ENCODE measurements at places on chromosomes 7 and 10.

DNA sequence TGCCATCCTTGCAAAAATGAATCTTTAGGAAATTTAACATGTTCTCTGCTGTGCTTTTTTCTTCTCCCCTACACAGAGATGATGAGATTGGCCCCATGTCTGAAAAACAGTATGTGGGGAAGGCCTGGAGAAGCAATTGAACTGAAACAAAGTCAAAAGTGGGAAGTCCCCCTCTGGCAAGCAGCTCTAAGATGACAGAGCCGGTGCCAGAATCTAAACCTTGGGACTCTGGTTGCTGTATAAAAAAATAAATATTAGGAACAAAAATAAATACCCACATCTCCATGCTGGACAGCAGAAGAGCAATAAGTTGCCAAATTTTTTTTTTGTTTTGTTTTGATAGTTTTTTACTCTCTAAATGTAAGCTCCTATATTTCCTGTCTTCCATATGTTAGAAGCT is 51.8 kb upstream of the TRIL start:
- DNase-seq = no peak

- DNase-seq = no peak
Measured at GRCh38 chr7:107387573-107388219, 82.2 kb upstream of the GPR22 start.

DNA sequence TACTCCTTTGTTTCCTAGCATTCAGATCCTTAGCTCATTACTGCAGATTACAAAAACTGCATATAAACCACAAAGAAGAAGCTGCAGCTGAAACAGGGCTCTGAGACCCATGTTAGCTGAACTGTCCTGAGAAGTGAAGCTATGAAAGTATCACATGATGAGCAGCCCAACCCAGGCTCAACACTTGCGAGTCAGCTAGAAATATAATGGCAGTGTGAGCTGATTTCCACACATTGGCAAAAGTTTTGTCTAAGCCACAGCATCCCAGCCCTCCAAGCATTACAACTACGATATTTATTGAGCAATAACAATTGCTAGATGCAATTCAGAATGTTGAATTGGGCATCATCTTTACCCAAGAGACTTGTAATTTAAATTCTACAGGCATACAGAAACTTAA is 34.5 kb upstream of the SKAP2 start:
- no peak for DNase-seq

DNA sequence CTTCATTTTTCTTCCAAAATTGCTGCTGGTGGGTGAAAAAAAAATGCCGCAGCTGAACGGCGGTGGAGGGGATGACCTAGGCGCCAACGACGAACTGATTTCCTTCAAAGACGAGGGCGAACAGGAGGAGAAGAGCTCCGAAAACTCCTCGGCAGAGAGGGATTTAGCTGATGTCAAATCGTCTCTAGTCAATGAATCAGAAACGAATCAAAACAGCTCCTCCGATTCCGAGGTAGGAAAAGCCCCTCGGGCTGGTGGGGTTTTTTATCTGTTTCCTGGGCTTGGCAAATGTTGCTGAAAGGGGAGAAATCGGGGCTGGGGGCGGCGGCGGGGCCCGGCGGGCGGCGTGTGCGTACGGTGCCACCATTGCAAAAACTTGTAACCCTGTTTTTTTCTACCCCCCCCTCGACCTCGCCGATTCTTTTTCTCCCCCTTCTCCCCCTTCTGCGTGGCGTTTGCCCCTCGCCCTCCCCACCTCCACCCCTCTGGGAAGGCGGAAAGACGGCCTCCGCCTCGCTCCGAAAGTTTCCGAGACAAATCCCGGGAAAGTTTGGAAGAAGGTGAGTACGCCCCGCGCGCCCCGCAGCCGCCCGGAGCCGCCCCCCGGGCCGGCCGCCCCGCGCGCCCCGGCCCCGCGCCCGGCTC is 789 bp downstream of the TCF7L2 start:
- DNase-seq = no peak

DNA sequence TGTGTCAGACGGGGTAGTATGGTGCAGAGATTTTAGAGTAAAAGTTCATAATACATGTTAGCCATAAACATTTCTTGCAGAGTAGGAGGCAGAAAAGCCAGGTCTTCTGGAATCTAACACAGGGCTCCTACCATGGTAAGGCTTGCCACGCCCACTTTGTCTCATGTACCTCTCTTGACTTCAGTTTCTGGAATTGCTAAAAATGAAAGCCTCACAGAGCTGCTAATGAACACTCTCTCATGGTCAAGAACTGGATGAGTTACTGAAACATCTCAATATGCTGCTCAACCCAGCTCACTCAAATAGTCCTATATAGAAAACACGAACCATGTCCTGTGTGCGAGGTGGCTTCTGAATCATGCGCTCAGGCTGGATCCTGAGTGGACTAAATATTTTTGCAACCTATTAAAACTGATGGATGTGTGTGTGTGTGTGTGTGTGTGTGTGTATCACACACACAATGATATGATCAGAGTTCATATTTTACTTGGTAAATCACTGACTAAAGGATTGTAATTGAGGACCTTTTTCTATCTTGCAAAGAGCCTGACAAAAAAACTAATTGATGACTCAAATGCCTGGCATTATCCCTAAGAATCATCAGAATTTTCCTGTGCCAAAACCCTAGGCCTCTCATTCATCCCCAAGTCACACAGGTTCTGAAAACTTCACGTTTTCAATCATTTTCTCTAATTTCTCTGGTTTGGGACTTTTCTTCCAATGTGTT is 1306.6 kb downstream of the XPNPEP1 start:
- no peak for DNase-seq

- DNase-seq = no peak
Measured at GRCh38 chr10:55274367-55274766, 473.3 kb upstream of the PCDH15 start.

DNA sequence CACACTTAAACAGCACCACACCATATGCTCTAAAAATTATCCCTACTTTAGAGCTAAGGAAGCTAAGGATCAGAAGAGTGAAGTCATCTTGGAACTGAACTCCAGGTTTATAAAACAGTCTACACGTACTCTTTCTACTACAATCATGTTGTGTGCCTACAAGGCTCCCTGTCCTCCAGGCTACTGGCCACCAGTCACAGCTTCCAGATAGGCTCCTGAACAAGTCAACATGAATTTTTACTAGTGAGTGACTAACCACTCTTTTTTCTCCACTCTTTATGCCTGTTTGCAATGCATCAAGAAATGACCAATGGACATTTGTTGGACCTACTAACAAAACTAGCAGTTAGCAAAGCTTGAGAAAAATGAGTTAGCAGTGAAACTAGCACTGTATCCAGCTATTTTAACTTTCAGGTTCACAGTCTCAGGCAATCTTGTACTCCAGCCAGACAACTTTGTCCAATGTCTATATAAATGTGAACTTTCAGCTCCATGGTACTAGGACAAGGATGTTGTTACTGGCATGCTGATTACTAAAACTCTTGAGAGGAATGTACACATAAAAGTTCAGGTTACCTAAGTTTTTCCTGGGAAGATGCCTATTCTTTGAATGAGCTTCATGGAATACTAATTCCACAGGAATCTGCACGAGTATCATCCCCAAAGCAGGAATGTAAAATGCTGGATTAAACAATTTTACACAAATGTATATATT is 180.0 kb downstream of the BTAF1 start:
- no peak for DNase-seq

DNA sequence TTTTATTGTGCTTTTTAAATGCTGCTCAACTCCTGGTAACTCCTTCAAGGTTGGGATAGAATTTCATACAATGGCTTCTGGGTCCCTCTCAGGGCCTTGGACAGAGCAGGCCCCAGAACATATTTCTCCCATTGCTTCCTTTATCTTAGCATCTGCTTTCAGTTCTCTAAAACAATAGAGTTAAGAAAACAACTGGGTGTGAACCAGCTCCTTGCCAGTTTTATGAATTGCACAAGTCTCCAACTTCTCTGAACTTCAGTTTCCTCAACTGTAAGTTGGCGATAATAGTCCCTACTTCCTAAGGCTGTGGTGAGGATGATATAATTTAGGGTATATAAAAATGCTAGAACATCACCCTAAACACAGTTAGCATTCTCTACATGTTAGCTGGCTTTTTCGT is 77.0 kb upstream of the INHBA start:
- no peak for DNase-seq

- DNase-seq = no peak
Measured at GRCh38 chr10:43044961-43045621, 31.8 kb upstream of the RET start.

DNA sequence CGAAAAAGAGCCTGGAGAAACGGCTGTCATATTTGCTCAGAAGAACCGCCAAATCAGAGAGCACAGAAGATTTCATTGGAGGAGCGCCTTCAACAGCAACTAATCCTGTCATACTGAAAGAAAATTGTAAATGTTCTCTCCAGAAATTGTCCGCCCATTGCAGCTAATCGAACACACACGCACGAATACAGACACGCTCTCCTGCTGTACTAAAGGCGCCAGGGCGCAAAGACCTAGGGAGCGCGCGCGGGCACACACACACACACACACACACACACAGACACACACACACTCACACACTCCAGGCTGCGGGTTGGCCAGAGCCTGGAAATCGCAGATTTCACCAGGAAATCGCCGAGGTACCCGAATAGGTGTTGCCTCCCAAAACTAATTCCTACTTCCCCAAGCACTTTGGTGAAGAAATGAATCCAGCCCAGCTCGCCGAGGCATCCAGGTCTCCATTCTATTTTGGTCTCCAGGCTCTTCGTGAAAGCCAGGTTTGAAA is at the start of gene CHRM2:
Gene CHRM2 (plus strand): TSS at position 157 of the 505 bp plus-strand sequence. CDS start 146,214 bp downstream, outside the sequence.
- no peak for DNase-seq

- DNase-seq = no peak
Measured at GRCh38 chr10:62430881-62431280, 56.7 kb downstream of the ZNF365 start.

DNA sequence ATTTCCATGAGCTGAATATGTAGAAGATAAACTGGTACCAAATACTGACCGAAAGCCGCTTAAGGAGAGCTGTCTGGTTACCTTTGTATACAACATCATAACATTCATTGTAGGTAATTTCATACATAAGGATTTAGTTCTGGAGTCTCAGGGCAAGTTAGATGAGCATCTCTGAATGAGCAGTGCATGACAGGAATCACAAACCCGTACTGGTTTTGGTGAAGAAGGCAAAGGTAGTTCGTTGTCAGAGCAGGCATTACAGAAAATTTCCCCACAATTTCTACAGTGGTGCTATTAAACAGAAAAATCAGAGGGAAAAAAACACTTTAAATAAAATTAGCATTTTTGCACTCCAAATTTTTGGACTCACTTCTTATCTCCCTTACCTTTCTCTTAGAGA is 12.9 kb upstream of the PBLD start:
- no peak for DNase-seq

DNA sequence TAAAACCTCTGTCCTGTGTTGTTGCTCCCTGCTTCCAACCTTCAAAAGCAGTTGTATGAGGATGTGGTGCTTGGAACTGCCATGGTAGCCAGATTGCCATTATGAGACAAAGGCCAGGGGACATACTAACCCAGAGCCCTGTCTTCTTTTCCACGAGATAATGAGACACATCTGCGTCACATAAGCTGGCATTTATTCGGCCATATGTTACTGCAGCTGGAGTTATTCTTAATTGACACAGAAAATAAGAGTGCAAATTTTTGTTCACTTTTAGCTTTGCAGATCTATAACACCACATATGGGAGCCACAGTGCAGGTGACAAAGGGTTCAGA is 15.5 kb upstream of the PDLIM1 start:
- DNase-seq = no peak

DNA sequence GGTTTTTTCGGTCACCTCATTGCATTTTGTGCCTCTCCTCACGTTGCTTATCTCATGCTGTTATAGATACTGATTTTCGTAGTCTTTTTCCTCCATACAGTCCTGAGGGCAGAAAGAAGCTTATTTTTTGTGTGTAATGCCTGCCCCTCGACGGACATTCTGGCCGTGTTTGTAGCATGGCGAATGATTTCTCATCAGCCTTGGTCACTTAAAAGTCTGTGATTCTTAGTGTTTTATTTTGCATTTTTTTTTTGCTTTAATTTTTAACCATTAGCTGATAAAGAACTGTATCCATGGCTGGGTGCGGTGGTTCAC is 469 bp upstream of the NOC3L start:
- no peak for DNase-seq

GRCh38 chr7:78311181-78311580 is 512.6 kb downstream of the PHTF2 start:
- DNase-seq = no peak

DNA sequence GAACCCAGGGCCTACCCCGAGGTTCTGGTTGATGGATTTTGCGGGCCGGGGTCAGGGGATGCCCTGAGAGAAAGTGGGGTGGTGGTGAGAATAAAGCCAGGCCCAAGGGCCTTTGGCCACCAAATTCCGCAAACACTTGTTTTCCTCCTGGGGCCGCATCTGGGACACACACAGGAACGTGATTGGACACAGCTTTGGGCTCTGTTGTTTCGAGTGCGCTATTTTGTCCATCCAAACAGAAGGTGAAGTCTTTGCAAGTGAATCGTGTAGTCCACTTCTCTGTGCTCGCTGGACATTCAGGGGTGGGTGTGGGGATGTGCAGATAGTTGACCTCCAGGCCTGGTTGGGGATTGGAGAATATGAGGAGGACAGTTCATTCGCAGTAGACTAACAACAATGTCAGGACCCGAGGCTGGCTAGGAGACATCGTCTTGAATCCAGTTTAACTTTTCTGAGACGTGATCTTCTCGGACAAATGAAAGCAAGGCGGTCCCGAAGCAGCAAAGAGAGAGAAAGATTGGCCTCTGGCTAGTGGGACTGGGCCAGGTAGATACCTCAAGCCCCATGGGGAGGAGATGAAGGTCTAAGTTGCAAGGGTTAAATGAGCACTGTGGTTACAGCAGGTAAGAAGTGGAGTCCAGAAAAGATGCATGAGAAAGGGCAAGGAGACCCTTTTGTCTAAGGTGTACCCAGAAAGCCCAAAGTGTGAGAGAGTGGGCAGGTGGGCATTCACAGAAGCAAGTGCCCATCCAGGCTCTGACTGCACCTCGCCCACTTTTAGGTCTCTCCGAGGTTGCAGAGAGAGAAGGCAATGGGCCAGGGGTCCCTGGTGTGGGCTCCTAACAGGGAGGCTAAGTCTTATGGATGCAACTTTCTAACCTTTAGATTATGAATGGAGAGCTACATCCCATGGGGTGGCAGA is 764 bp upstream of the FAM131B start:
- no peak for DNase-seq

DNA sequence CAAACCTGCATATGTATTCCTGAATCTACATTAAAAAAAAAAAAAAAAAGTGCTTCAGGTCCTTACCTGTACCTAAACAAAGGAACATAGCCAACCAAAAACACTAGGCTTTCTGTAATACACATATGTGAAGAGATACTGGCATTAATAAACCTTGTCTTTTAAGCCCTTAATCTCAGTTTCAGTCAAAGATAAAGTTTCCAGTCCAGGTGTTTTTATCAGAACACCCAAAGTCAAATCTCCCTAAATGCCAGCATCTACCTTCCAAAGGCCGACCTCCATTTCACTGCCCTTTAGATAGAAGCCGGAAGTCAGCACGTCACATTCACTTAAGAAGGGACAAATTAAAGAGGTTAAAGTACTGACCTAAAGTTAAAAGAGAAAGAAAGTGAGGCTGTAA is 79.8 kb upstream of the NEBL start:
- DNase-seq = no peak

DNA sequence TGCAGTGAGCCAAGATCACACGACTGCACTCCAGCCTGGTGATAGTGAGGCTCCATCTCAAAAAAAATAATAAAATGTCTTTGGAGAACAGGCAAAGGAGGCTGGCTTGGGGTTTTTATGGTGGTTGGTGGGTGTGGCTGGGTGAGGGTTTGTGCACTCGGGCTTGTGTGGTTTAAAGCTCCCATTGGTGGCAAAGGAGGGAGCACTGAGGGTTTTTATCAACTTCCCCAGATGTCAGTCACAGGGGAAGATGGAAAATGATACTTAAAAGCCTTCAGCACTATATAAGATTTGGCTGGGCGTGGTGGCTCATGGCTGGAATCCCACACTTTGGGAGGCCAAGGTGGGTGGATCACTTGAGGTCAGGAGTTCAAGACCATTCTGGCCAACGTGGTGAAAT is 16.3 kb upstream of the RNF216 start:
- no peak for DNase-seq
